ENCODE measurements at places on chromosomes 2 and 18.

DNA sequence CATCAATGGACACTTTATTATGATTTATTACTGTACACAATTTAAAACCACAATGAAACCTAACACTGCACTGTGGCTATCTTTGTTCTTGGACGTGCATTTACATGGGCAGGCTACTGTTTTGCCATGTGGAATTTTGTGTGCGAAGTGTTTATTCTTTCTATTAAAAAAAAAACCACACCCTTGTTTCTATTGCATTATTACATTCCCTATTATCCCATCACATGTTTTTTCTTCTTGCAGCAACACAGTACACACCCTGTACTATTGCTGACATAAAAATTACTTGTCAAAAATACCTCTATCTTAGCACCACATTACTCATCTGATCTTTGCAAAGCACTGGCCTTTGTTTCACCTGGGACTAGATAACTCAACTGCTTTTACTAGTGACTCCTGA lies 1.5 kb downstream of the RNF152 start:
- no peak for DNase-seq

- no peak for DNase-seq
Observed at GRCh38 chr2:211503856-211504255, 947.5 kb downstream of the CPS1 start.

GRCh38 chr2:64992990-64993389 lies 3.8 kb downstream of the SLC1A4 start:
- no peak for DNase-seq

- DNase-seq = no peak
Observed at GRCh38 chr2:146701183-146701582, 1143.6 kb upstream of the ACVR2A start.

- no peak for DNase-seq
Observed at GRCh38 chr2:226983895-226984749, 148.3 kb downstream of the RHBDD1 start.

DNA sequence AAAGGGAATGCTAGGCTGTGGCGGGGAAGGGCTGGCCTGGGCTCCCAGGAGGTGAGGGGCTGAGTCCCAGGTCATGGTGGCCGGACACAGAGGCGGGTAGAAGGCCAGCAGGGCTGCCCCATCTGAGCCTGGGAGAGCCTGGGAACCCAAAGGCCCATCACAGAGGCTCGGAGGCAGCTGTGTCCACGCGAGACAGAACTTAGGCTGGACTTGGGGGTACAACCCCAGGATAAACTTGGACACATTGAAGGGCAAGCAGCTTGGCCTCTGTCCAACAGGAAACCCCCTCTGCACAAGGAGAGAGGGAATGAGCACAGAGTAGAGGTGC lies 95.9 kb downstream of the ZFP36L2 start:
- DNase-seq = no peak

DNA sequence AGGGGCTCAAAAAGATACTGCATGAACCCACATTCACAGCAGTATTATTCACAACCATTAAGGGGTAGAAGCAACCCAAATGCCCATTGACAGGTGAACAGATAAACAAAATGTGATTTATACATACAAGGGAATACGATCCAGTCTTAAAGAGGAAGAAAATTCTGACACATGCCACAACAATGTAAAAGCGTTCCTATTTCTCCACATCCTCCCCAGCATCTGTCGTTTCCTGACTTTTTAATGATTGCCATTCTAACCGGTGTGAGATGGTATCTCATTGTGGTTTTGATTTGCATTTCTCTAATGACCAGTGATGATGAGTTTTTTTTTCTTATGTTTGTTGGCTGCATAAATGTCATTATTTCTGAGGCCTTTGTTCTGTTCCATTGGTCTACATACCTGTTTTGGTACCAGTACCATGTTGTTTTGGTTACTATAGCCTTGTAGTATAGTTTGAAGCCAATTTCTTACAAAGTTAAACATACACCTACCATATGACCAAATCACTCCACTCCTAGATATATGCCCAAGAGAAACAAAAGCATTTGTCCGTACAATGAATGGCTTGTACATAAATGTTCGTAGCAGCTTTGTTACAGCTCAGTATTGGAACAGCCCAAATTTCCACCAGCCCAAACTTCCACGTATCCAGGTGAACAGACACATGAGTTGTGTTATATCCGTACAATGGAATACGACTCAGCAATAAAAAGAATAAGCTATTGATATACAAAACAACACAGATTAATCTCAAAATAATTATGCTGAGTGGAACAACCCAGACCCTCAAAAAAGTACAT lies 85.1 kb downstream of the TMEM131 start:
- no peak for DNase-seq

All from GM04503 (cell line).